ENCODE measurements at places on chromosomes 16 and 17. TPM values are rescaled to one million over a fixed set of nuclear protein-coding genes. Genes with fewer than 3 reads are reported as not detected.

DNA sequence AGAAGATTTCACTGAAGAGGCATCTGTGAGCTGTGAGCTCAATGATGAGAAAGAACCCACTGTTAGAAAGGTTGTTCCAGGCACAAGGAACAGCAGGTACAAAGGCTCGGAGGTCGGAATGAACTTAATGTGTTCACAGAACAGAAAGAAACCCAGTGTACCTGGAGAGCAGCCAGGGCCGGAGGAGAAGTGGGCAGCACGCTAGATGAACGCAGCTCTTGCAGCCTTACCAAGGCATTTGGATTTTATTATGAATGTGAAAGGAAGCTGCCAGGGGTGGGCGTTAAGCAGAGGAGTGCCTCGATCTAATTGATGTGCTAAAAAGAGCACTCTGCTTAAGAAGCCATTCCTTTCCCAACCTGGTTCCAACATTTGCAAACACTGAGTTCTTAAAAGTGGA lies 19.0 kb downstream of the EEF2K start:
- DNase-seq = no peak

GRCh38 chr17:9336817-9337216 lies 238.8 kb downstream of the STX8 start:
- no peak for DNase-seq

GRCh38 chr16:20359997-20360396 lies 7.5 kb upstream of the UMOD start:
- DNase-seq = no peak

DNA sequence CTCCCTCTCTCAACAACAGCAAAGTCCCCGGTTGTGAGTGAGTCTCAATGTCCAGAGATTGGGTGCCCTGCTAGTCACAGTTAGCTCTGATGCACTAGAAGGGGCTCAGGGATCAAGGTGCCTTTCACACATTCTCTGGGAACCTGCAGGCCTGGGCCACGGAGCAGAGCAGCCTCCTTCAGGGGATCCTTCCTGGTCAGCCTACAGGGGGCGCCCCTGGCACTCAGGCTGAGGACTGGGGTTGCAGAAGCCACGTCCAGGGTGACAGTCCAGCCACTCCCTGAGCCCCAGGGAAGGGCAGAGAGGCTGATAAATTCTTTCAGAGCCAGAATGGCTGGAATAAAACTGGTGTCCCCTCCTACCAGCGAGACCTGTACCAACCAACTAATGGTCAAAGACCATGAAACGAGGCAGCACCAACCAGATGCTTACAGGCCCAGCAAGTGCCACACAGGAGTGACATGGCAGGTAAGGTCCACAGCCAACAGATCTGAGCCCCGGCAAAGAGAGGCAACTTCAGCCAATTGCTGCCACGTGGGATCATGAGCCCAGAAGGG lies 43.5 kb downstream of the ST3GAL2 start:
- DNase-seq = no peak

DNA sequence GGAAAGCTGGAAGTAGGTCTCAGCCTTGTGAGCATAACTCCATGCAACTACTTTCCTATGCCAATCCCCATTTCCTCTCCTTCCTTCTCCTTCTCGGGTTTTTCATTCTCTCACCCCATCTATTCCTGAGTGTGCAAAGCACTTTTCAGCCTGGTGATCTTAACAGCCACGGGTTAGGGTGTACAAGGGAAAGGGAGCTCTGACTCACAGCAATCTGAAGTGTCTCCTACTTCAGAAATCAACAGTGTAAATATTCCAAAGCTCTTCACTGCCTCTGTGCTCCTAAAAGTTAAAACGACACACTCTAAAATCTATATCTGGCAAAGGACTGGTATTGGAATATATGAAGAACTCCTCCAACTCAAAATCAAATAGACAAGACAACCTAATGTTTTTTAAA lies 268.0 kb upstream of the IRX3 start:
- no peak for DNase-seq

DNA sequence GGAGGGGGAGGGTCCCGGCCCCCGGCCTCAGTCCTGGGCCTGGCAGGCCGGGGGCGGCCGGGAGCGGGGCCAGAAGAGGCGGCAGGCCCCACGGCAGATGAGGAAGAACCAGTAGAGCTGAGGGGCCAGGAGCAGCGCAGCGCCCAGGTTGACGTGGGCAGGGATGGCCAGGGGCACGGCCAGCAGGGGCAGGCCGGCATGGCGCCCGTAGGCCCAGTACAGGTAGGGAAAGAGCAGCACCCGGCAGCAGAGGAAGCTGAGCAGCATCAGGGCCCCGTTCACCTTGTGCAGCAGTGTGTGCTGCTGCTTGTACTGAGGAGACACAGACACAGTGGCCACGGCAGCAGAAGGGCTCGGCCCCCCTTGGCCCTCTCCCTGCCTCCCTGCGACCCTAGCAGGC lies 2.2 kb downstream of the C16orf92 start:
- no peak for DNase-seq

DNA sequence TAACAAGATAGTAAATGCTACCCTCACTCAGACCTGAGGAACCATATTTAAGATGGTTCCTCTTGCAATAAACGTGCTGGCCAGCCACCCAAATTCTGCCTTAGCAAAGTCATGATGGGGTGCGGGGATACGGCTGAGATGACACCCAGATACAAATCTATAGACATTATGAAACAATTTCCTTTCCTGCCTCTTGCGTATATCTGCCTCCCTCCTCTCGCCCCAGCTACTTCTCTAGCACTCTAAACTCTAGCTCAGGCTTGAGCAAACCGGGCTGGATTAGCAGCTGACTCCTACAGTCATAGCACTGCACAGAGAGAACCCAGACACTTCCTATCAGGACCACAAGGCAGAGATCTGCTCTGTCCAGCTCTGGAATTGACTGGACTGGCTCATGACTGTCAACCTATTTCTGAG lies 22.3 kb downstream of the CD300LF start:
- DNase-seq = no peak

DNA sequence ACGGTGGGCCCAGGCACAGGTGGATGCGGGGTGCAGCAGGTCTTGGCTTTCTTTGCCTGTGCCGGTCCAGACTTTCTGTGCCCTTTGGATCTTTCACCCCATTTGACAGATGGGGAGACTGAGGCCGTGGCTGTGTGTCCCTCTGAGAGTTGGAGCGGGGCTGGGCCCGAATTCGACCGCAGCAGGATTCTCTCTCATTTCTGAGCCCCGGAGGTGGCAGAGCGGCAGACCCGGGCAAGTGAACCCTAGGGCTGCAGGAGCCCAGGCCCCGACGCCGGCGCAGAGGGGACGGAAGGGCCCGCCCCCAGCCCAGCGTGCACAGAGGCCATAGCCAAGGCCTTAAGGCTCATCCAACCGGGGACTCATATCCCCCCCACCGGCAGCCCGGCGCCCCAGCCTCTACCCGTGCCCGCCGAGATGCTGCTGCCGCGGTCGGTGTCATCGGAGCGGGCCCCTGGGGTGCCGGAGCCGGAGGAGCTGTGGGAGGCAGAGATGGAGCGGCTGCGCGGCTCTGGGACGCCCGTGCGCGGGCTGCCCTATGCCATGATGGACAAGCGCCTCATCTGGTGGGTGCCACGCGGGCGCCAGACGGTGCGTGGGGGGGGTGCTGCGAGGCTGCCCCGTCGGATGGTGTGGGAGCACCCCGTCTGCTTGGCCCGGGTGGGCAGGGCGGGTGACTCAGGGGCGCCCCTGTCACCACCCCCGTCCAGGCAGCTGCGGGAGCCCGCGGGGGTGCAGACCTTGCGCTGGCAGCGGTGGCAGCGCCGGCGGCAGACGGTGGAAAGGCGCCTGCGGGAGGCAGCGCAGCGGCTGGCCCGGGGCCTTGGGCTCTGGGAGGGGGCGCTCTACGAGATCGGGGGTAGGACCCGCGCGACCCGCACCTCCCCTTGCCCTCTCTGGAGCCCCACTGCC lies 857 bp downstream of the TMC8 start:
- DNase-seq = no peak

DNA sequence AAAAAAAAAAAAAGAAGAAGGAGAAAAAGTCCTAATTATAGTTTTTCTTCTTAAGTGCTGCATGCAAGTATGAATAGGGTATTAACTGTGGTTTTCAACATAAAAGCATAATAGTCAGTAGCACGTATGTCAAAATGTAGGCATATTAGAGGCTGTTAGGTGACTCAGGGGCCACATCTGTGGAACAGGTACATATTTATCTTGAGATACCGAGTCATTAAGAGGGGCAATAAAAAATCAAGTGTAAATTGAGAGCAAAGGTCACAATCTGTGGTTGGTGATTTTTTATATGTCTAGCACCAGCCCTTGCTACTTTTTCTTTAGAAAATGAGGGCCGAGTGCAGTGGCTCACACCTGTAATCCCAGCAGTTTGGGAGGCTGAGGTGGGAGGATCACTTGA lies 1113.8 kb upstream of the RBFOX1 start:
- no peak for DNase-seq

DNA sequence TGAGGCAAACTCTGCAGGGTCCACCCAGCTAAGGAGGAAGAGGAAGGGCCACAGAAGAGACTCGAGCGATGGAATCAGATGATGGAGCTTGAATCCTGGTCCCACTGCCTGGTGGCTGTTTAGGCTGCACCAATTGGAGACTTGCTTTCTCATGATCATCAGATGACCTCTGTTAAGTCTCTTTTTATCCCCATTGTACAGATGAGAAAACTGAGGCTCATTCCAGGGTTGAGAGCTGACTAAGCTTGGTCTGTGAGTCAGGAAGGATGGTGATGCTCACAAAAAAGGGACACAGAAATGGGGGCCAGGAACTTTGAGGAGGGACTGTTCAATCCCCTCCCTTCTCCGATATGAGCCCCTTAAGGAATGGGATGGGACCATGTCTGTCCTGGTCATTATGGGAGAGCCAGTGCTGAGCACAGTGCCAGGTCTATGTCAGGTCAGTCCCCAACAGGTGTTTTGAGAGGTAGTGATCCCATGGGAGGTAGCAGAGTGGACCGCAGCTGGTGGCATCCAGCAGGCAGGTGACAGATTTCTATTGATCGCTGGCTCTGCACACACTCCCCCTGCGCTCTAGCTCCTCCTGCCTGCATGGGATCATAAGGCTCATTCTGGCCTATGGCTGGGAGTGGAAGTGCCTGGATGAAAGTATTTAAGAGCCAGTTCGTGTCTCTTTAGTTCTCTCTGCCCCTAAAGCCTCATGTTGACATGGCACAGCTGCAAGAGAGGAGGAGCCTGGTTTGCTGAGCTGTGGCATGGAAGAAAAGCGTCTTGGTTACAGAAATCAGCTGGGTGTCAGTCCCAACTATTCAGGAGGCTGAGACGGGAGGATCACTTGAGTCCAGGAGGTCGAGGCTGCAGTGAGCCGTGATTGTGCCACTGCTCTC lies 27.2 kb downstream of the SNX20 start:
- DNase-seq = no peak

- no peak for DNase-seq
Measured at GRCh38 chr17:18371455-18371854, 6.1 kb upstream of the EVPLL start.

- no peak for DNase-seq
Measured at GRCh38 chr17:75738218-75738802, 17.1 kb downstream of the ITGB4 start.

- DNase-seq = peak; percentile 67
Measured at GRCh38 chr16:66406534-66407221, 20.4 kb upstream of the BEAN1 start.

DNA sequence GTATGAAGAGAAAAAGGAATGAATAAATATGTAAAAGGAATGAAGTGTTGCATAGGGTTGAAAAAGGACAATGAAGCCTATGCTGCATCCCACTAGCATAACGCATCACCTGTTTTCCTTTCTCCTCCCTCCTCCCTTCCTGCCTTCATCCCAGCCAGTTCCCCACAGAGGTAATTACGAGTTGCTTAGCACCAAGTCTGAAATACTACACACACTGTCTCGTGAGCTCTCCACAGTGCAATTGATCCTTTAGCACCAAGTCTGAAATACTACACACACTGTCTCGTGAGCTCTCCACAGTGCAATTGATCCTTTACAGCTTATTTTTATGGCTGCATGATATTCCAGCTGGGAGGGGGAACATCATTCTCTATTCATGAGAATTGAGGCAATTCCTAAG lies 1.1 kb upstream of the DRC7 start:
- DNase-seq = peak; percentile 70

DNA sequence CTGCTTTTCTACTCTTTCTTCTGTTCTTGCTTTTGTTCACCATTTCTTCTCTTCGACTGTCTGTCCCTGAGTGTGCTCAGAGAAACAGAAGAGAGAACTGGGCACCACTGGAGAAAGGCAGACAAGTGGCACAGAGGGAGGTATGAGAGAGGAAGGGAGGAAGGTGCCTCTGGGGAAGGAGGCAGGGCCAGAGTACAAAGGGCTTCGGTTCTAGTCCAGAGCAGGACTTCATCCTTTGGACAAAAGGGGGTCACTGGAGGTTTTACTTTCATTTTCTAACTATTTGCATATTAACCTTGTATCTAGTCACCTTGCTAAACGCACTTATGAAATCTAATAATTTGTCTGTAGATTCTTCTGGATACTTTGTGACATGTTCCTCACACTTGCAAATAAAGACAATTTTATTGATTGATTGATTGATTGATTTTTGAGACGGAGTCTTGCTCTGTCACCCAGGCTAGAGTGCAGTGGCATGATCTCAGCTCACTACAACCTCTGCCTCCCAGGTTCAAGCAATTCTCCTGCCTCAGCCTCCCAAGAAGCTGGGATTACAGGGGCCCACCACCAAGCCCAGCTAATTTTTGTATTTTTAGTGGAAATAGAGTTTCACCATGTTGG lies 13.5 kb downstream of the ITGB4 start:
- no peak for DNase-seq

GRCh38 chr16:9128346-9129342 lies 37.2 kb downstream of the HAPSTR1 start:
- DNase-seq = no peak

- no peak for DNase-seq
Measured at GRCh38 chr16:58346831-58347371, 45.4 kb upstream of the GINS3 start.

DNA sequence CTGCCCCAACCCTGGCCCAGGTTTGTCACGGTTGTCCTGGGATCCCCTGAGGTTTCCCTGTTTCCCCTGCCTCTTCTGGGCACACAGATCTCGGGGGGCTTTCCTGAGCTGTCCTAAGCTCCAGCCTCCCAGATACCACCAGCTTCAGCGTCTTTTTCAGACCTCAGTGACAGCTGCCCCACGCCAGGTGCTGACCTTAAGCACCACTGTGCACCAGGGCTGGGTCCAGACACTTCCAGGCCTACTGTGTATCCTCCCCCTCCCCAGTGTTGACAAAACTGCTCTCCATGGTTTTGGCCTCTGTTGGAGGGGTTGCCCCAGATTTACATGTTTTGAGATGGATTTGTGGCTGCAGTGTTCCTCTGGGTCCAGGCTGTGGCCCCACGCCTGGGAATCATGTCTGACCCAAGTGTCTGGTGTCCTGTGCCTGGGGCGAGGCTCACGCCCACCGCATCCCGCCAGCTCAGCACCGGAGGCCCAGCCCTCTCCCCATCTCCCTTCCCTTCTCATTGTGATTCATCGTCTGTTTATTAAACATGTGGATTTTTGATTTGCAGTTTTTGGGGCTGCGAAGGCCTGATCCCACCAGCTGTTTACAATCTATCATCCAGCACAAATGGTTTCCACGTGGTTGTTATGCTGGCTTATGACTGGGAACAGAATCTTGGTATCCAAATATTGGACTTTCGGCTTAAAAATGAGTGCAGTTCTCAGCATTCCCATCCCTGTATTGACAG lies 82.1 kb downstream of the METRNL start:
- no peak for DNase-seq

SLC6A2 gene
- total RNA-seq = 0.89 TPM

NOD2 gene
- 0.79 TPM for total RNA-seq

NDUFAB1 gene
- total RNA-seq = 103 TPM

CCL7 gene
- not detected for total RNA-seq

KRT13 gene
- total RNA-seq = 0.83 TPM

CPNE7 gene
- total RNA-seq = 20.9 TPM

MFSD6L gene
- not detected for total RNA-seq

KRT16 gene
- total RNA-seq = 0.61 TPM
